NCI-H82 (cell line): ENCODE measurements at places on chromosomes 3 and 15.

DNA sequence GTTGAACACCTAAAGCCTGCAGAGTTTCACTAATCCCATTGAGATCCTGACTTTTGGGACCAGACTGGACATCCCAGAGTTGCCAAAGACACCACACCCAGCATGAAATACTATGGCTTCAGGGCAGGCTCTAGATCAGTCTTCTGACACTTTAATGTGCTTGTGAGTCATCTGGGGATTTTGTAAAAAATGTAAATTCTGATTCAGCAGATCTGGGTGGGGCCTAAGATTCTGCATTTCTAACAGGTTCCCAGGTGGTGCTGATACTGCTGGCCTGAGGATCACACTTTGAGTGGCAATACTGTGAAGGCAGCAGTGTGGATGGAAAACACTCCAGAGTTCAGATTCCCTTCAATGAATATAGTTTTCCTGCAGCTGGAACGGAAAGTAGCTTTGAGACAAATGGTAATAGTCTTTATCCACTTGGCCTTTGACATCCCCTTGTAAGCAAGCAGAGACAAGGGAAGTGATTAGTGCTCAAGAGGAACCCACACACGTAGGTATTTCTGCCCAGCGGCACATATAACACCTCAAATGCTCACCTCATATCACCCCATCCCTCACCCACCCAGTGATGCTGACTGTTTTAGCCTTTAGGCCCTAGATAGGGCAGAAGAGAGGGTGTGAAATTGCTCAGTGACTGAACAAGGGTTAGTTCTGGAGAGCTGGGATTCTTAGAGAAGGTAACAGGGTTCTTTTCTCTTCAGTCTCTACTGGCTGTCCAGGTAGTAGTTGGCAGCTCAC is 51.5 kb upstream of the GSK3B start:
- no peak for DNase-seq

DNA sequence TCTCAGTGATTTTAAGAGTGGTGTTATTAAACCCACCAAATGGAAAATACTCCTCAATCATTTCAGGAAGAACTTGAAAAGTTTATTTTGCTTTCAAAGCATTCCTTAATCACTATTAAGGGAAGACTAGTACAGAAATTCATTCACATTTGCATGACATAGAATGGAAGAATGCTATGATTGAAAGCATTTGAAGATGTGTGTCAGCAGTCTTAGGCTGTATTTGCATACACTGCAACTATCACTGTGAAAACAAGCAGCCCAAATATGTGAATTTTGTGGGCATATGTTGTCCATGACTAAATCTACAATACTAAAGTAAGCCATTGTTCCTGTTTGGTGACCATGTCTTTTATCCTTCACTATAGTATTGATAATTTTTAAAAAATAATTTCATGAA is 95.8 kb downstream of the CNTN3 start:
- no peak for DNase-seq

DNA sequence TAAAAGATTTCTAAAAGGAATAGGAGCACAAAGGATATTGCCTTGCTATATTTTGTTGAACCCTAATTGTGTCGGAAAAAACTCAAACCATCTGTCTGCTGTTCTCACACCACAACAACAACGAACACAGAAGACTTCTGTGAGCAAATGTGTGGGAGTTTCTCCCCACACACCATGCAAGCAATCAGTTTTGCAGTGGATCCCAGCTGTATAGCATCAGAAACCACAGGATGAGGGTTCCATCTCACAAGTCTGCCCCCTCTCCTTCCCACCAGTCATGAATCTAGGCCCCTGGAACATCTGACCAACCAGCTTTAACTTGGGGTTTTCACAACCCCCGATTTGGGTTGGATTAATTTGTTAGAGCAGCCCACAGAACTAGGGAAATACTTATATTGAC is 91.3 kb upstream of the SLC4A7 start:
- DNase-seq, result no peak

- peak; percentile 97 for DNase-seq
Measured at GRCh38 chr3:111751961-111752360, 107.1 kb upstream of the PHLDB2 start.

GRCh38 chr3:193905541-193906396 is 230.2 kb upstream of the HES1 start:
- DNase-seq, result no peak

GRCh38 chr3:139326707-139327106 is 17.1 kb upstream of the MRPS22 start:
- peak; percentile 18 for DNase-seq
